ENCODE measurements at places on chromosomes 5 and 9.

- DNase-seq, result no peak
These were observed 197.0 kb downstream of the ADCY2 start for GRCh38 chr5:7592910-7593309.

GRCh38 chr5:156147261-156147943, 179.6 kb upstream of the SGCD start:
- DNase-seq, result no peak

DNA sequence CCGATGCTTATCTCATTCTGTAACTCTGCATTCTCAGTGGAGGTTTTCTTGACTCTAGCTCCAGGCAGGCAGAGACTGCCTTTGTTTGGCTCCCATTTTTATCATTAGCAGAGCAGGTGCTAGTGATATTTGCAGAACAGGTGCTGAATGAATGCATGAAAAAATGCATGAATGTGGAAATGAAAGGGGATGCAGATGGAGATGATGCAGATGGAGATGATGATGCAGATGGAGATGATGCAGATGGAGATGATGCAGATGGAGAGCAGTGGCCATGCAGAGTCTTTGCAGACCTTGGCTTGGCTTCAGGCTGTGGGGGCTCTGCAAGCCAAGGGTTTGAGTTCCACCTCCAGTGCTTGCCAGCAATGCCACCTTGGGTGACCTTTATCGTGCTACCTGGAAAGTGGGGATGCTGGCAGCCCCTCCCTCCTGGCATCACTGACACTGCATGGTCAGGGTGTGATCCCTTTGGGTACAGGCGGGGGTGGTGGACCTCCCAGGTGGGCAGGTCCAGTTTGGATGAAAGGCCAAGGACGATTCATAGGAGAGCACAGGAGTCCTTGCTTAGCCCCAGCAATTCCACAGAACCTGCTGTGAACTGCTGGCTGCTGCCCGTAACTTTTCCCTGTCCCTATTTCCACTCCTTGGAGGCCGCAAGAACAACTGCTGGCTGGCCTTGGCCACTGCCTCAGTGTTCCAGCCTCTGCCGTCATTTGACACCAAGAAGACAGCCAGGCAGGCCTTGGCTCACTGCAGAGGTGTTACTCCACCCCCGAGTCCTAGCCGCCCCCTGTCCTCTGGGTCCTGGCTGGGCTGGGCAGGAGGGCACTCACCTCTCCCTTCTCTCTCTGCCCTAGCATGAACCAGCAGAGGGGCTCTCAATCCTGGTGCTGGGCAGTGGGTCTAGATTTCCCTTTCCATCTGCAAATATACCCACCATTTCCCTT, 33.0 kb downstream of the ERGIC1 start:
- no peak for DNase-seq

GRCh38 chr9:127444283-127444920, 6.8 kb downstream of the RPL12 start:
- DNase-seq, result peak; percentile 36

GRCh38 chr5:15009420-15009819, 137.8 kb upstream of the ANKH start:
- DNase-seq, result no peak

- no peak for DNase-seq
These were observed 12.5 kb upstream of the LPAR1 start for GRCh38 chr9:111050819-111051218.

GRCh38 chr5:157549954-157550549, 25.5 kb downstream of the ADAM19 start:
- DNase-seq, result no peak

- no peak for DNase-seq
These were observed 166.2 kb downstream of the AUH start for GRCh38 chr9:91195372-91196012.

GRCh38 chr5:144691936-144692335, 521.3 kb downstream of the KCTD16 start:
- no peak for DNase-seq

DNA sequence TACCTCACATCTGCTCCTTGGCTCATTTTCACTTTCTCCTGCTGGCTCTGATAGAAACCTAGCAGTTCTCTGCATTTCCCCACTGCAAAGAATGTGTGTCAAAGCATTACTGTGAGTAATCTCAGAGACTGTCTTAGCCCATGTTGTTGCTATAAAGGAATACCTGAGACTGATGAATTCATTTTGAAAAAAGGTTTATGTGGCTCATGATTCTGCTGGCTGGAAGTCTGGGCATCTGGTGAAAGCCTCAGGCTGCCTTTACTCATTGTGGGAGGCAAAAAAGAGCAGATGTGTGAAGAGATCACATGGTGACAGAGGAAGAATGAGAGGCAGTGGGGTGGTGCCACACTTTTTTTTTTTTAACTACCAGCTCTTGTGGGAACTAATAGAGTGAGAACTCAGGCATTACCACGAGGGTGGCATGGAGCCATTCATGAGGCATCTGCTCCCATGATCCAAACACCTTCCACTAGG, 191.6 kb upstream of the CTNND2 start:
- no peak for DNase-seq

DNA sequence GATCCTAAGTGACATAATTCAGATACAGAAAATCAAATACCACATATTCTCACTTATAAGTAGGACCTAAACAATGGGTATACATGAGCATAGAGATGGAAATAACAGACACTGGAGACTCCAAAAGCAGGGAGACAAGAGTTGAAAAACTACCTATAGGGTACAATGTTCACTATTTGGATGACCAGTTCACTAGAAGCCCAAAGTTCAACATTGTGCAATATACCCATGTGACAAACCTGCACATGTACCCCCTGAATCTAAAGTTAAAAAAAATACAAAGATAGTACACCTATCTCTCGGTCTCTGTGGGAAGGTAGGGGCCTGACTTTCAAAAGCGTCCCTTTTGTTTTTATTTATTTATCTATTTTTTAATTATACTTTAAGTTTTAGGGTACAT, 11.7 kb upstream of the OR1N1 start:
- DNase-seq, result no peak

GRCh38 chr9:97737429-97737828, 40.3 kb upstream of the XPA start:
- DNase-seq, result no peak

DNA sequence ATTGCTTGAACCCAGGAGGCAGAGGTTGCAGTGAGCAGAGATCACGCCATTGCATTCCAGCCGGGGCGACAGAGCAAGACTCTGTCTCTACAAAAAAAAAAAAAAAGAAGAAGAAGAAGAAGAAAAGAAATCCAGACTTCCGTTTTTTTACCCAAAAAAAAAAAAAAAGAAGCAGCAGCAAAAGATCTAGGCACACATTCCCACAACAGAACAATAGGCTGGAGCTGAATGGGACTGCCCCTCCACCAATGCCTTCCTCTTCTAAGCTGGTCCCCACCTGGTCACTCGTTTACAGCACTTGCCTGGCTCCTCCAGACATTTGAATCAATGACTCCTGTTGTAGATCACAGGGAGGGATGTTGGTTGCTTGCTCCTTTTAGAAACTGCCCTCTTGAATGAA, 1.6 kb upstream of the LMAN2 start:
- DNase-seq, result no peak

DNA sequence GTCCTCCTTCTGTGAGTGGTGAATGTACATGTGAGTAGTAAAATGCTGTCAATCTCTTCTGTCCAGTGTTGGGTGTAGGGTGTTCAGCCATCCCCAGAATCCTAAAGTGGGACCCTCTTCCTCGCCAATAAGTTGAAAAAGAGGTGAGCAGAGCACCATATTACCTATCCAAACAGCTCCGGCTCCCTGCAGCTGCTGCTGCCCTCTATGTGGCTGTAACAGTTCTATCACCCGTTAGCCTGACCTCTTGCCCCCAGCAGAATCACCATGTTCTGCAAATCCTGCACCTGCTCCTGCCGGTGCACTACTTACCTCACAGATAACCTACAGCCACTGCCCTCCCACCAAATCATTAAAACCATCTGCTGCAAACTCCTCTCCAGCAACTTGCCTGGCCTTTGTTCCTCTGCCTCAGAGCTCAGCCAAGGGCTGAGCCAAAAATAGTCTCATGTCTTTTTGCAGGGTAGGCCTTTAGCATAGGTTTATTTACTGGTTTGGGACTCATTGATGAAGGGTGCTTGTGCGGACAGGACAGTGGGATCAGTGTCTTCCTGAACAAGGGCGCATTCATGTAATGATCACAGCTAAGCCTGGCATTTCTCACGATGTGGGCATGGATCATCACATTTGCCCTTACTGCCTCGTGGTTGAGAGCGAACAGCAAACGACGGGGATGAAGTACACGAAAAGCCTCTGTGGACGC, 49.6 kb upstream of the CCL21 start:
- DNase-seq, result no peak

GRCh38 chr9:80410106-80410505, 838.3 kb downstream of the TLE4 start:
- DNase-seq, result no peak

DNA sequence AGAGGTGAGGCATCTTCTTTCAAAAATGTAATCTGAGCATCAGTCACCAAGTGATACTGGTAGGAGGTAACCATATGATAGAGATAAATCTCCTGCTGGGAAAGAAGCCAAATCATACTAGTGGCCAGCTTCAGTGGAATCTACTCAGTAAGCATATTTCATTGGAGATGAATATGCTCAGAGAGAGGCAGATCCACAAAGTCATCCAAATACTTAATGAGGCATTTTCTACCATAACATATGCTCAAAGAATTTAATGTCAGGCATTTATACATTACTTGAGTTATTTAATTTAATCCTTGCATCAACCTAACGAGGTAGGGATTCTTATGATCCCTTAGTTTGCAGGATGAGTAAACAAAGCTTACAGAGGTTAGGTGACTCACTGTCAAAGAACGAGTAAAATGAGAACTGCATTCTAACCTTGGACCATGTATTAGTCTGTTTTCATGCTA, 50.9 kb upstream of the DMRTA1 start:
- no peak for DNase-seq

- DNase-seq, result no peak
These were observed 563.9 kb downstream of the RAB3C start for GRCh38 chr5:59146729-59147128.

- no peak for DNase-seq
These were observed 127.0 kb downstream of the CCDC192 start for GRCh38 chr5:127830157-127830556.

GRCh38 chr5:150278916-150279315, 10.7 kb downstream of the CAMK2A start:
- no peak for DNase-seq

GRCh38 chr5:35046774-35047173, 975 bp downstream of the AGXT2 start:
- no peak for DNase-seq

GRCh38 chr9:109117856-109118807, 1.6 kb downstream of the TMEM245 start:
- peak; percentile 36 for DNase-seq

DNA sequence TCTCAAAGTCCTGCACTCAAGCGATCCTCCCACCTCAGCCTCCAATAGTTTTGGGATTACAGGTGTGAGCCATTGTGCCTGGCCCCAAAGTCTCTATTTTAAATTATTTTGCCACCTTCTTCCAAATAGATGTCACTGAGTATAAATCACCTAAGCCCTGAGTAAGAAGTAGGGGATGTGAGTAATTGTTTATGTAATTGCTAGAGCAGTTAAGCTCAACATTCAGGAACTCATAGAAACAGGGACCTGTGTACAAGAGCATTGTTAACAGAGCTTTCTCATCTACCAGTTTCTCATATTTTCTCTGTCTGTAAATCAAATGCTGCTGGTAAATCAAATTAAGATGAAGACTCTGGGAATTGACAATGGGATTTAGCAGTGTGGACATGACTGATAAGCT, 26.3 kb downstream of the CDK7 start:
- no peak for DNase-seq

- no peak for DNase-seq
These were observed 277.5 kb downstream of the MARCHF11 start for GRCh38 chr5:15902066-15902465.

- no peak for DNase-seq
These were observed 64.8 kb upstream of the TBCA start for GRCh38 chr5:77840930-77841329.

GRCh38 chr9:89425921-89426383, 72.0 kb downstream of the SEMA4D start:
- peak; percentile 60 for DNase-seq

GRCh38 chr5:134611515-134611914, 21.1 kb downstream of the SAR1B start:
- no peak for DNase-seq

- DNase-seq, result peak; percentile 84
These were observed at the start of the genes GBA2 and RGP1 for GRCh38 chr9:35748858-35749514. TSS of gene GBA2 (minus strand) at chr9:35749228. CDS start at chr9:35748704, 524 bp downstream. TSS of gene RGP1 (plus strand) at chr9:35749287. CDS start at chr9:35749756, 469 bp downstream.

- peak; percentile 69 for DNase-seq
These were observed 1.0 kb downstream of the FOXE1 start for GRCh38 chr9:97853844-97854695.

DNA sequence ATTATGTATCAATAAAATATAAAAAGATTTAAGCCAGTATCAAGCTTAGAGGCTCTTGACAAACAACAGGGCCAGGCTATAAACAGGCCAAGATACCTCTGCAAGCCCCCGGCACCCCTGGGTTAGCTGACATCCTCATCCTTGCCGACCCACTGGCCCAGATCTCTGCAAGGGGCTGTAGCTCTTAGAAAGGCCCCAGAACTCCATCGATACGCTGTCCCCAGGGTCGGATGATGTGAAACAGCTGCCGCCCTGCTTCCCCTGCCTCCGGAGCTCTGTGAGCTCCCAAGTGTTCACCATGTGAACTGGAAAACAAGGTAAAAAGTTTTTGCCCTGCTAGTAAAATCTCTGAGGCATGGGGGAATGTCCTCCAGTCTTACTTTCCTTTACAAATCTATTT, 20.1 kb downstream of the SH3PXD2B start:
- DNase-seq, result no peak

- peak; percentile 14 for DNase-seq
These were observed 2.8 kb upstream of the PLK2 start for GRCh38 chr5:58462623-58463230.

DNA sequence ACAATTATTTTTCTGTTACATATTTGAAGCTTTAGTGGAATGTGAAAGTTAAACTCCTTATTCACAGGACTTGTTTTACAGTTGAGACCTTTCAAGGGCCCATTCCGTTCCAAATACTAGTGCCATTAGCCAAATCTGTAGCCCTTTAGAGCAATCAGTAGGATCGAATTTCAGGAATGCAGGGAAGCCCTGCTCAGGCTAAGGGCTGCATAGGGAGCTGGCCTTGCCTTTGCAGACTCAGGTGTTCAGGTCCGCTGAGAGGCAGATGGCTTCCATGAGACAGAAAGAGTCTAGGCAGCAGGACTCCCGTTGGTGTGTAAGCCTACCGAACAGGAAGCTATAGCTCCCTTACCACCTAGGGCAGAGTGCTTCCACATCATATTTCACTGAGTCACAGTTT, 150.1 kb upstream of the SLC27A6 start:
- no peak for DNase-seq

DNA sequence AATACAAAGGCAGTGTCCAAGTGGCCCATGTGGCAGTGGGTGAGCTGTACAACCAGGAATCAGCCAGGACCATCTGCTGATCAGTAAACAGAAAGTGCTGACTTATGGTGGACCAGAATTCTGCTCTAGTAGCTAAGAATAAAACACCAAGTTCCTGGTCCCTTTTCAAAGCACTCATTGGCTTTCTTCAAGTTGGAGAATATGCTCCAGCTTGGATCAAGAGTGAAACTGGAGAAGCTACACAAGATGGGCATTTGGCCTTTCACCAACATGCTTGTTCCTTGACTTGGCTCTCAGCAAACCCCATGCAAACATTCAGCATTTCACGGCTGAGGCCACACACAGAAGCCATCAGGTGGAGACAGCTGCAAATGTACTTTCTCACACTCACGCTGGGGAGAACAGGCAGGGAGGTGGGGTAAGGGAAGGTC, 32.1 kb downstream of the MARCHF3 start:
- no peak for DNase-seq

- DNase-seq, result no peak
These were observed 1.2 kb upstream of the TAL2 start for GRCh38 chr9:105661011-105661410.
